ENCODE measurements at places on chromosomes 16 and 17.

- no peak for DNase-seq
Measured at GRCh38 chr17:82047914-82048570, 3.6 kb downstream of the RFNG start.

DNA sequence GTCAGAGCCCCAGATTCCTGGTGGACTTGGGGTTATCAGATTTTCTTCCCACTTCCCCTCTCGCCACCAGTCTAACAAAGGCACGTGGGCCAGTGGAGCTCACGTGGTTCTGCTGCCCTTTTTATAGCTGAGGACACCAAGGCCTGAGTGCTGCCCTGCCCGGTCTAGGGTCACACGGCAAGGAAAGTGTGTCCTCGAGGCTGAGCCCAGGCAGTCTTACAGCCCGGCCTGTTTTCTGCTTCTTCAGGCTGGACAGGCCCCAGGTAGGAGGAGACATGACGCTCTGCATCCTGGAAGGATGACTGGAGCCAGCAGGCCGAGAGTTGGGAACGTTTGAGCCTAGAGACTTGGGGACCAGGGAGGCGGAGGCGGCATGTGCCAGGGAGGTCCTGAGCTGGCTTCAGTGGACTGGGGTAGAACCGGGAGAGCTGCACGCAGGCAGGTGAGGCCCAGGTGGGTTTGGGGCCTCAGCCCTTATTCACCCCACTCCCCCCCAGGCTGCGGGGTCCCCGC lies 3.5 kb downstream of the CTRB1 start:
- DNase-seq: no peak

DNA sequence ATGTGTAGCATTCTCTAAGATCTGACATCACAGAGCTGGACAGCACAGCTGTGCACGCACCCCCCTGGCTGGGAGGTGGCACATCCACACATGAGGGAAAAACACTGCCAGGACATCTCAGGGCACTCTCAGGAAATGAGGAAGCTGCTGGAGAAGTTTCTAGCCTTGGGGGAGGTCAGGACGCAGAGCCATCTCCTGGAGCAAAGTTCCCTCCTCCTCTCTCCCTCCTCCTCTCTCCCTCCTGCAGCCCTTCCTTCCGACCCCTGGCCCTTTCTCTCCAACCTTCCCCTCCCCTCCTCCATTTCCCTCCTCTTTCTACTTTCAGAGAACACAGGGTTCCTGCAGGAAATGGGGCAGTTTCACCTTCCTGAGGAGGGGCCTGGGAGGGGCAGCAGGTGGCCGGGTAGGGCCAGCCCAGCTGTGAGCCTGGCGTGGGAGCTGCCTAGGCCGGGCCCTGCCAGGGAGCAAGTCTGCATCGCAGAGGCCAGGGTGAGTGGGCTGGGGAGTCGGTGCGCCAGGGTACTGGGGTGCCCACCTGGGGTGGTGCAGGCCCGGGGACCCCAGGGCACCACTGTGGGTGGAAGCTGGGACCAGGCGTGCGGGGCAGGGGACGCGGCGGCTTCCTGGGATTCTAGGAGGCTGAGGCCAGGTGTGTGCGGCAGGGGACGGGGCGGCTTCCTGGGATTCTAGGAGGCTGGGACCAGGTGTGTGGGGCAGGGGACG lies at the start of gene DPEP1:
Gene DPEP1, plus strand, starts transcription at position 412 of the 723 bp plus-strand sequence. CDS start 16,769 bp downstream, outside the sequence.
- DNase-seq: no peak

- no peak for DNase-seq
Measured at GRCh38 chr16:86499889-86500707, 10.2 kb upstream of the FOXF1 start.

DNA sequence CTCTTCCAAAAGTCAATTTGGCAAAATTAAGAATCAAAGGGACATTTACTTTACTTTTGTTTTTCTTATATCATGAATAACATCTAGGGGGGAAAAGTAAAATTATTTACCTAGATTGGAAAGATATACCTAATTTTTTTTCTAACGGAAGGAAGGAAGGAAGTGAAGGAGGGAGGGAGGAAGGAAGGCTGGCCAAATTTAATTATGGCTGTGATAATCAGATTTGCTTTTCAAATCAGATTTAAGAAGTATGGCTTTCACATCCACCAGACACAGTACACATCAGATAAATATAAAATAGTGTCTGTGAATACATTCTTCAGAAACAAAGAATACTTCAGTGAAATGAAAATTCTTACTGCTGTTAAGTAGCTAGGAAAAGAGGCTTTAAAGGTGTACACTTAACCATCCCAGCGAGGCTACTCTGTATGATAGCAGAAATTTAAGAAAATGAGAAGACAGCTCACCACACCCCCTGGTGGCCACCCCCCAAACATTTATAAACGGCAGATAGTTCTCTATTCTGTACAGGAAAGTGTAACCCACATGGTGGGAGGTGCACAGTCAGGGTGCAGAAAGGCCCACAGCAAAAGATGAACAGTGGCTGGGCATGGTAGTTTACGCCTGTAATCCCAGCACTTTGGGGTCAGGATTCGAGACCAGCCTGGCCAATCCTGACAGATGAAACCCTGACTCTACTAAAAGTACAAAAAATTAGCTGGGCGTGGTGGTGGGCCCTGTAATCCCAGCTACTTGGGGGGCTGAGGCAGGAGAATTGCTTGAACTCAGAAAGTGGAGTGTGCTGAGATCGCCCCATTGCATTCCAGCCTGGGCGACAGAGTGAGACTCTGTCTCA lies 150.8 kb downstream of the SSH2 start:
- peak; percentile 67 for DNase-seq

DNA sequence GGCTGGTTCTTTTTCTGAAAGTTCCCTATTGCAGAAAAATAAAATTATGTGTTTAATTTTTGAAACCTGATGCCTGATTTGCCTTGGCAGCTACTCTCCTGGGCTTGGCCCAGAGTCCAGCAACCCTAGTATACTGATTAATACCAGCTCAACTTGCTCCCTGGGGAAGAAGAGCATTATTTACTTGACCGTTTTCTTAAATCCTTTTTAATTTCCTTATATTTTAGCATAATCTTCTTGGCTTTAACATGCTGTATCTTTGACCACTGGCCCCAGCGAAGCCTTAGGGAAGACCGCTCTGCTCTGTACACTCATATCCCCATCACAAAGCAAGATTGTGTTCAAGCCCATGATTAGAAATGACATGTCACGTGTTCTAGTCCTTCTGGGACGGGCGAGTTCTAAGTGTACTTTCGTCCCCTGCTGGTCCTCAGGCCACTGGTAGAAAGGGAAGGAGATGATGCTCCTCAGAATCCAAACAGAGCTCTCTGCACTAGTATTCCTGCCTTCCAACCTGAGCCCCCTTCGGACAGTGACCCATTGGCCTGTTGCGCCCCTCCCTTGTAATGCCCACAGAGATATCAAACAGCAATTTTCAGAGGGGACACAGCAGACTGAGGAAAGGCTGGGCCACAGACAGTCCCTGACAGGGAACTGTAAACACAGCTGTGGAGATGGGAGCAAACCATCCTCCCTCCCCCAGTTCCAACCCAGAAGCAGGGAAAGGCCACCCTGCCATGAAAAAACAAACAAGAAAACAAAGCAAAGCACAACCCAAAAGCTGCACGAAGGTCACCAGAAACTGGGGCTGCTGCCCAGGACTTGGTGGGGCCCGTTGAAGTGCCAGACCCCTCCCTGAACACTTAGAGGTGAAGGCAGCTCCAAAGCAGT lies 4.3 kb upstream of the EZH1 start:
- DNase-seq: no peak

- peak; percentile 1 for DNase-seq
Measured at GRCh38 chr16:17303101-17303500, 167.7 kb downstream of the XYLT1 start.

GRCh38 chr17:61397086-61397842 lies 2.4 kb upstream of the TBX2 start:
- DNase-seq: no peak

DNA sequence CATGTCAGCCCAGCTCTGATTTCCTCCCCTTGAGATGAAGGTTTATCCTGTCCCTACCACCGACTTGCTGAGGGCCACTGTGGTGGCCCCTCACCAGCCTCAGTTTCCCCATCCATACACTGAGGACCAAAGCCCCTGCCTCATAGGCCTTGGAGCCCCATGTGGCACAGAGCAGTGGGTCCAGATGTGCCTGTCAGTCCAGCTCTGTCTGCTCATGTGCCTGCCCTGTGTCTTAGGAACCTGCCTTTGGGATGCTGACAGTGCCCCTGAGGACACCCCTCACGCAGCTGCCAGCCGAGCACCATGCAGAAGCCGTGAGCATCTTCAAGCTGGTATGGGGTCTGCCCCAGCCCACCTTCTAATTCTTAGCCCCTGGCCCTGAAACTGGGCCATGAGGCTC lies 35.7 kb downstream of the MYO15A start:
- DNase-seq: no peak

- DNase-seq: no peak
Measured at GRCh38 chr16:64238571-64238970, 883.3 kb downstream of the CDH11 start.

GRCh38 chr17:77810536-77810935 lies 148.0 kb upstream of the TNRC6C start:
- no peak for DNase-seq

DNA sequence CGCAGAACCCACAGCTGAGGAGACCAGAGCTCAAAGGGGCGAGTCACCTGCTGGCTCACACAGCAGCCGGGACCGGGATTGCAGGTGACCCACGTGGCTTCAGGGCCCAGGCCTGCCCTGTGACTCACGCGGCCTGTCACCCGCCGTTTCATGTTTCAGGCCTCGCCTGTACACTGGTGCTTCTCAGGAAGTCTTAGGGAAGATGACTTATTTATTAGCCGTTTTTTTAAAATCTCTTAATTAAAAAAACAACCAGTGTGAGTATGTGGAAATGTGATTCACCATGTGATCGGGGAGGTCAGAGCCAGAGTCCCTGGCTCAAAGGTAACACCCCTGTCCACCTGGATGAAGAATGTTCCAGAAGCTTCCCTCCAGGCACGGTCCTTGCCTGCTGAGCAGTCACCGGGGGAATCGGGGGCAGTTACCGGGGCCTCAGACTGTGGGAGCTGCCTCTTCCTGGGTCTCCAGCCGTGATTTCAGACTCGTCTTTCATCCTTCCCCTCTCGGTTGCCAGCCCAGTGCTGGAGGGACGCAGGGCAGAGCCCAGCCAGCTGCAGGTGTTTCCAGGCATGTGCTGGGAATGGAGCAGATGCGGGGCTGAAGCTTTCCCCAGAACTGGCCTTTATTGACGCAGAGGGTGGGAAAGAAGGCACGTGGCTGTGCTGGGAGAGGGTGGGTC lies 49.3 kb downstream of the CMIP start:
- DNase-seq: no peak

GRCh38 chr17:69572747-69573146 lies 158.2 kb downstream of the MAP2K6 start:
- DNase-seq: no peak

DNA sequence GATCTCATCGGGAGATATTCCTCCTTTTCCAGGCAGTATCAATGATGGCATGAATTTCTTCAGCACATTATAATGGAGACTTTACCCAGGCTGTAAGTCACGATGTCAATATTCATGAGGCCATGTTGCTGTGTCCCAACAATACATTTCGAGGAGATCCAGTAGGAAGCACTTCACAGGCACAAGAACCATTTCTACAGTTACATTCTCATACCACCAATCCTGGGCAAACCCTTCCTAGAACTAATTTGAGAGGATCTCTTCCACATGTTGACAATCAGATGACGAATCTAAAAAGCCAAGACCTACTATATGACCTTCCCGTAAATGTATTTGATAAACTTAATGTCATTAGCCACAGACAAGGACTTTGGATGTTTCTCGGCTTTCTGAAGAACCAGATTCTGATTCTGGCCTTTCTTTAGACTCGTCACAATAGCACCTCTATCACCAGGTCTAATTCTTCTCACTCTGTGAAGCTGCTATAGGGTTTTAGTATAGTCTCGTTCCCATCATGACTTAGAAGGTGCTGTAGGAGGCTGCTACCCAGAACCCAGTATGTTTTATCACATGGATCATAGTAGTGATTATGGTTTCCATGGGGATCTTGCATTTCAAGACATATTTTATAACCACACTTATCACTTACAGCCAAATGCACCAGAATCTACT lies 40.2 kb downstream of the C16orf87 start:
- DNase-seq: no peak

- no peak for DNase-seq
Measured at GRCh38 chr16:52316241-52316640, 230.7 kb downstream of the TOX3 start.

DNA sequence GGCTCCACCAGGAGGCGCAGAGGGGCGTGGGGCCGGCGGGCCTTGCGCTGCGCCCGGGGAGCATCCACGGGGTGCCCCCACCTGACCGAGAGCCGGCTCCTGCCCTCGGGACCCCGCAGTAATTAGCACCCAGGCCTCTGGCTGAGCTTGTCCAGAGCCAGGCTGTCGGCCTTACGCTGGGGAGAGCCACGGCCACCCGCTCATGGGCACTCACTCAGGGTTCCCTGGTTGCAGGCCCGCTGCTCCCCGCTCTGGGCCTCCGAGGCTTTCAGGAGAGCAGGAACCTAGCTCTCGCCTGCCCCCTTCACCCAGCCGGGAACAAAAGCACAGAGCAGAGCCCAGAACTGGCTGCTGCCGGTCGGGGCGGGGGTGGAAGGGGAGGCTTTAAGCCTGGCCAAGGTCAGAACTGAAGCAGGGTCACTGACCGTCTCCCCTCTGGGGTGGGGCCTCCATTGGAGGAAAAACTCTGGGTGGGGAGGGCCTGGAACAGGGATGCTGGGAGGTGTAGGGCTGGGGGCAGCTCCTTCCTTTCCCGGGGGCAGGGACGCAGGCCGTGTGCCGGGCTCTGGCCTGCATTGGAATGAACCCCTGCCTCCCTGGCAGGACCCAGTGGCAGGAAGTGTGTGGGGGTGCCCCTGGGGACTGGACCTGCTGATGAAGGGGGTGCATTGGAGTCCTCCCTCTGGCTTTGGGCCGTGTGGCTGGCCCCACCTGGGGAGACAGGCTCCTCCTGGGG lies 12.3 kb downstream of the GLIS2 start:
- DNase-seq: no peak

- DNase-seq: peak; percentile 1
Measured at GRCh38 chr16:78796221-78796866, 696.9 kb downstream of the WWOX start.

- no peak for DNase-seq
Measured at GRCh38 chr17:71870546-71870862, 250.3 kb upstream of the SOX9 start.

- no peak for DNase-seq
Measured at GRCh38 chr16:53546988-53547391, 44.0 kb upstream of the AKTIP start.

- no peak for DNase-seq
Measured at GRCh38 chr16:3564130-3564888, 12.9 kb downstream of the NLRC3 start.

- DNase-seq: no peak
Measured at GRCh38 chr17:27743281-27743885, 56.9 kb downstream of the NOS2 start.
